ENCODE measurements at places on chromosomes 6 and 20. TPM values are rescaled to one million over a fixed set of nuclear protein-coding genes. Genes with fewer than 3 reads are reported as not detected.

- no peaks in the 10 kb centered on the region for H3K27me3 ChIP-seq
- no peak for DNase-seq
- no peak overlapping the region for H3K27ac ChIP-seq
- no peaks in the 10 kb centered on the region for H3K36me3 ChIP-seq
Measured at GRCh38 chr6:16969699-16970655, 131.9 kb upstream of the STMND1 start.

GRCh38 chr6:166530211-166531095 is 56.0 kb downstream of the RAMACL start:
- H3K36me3 ChIP-seq: peaks cover 77% of the 10 kb centered on the region
- H3K4me3 ChIP-seq: no peak overlapping the region
- no peak for DNase-seq

GRCh38 chr20:986733-987355 is 15.3 kb downstream of the RSPO4 start:
- DNase-seq: no peak
- no peaks in the 10 kb centered on the region for H3K36me3 ChIP-seq
- peaks cover 10% of the 10 kb centered on the region for H3K4me1 ChIP-seq
- H3K27me3 ChIP-seq: no peaks in the 10 kb centered on the region
- H3K27ac ChIP-seq: no peak overlapping the region

DNA sequence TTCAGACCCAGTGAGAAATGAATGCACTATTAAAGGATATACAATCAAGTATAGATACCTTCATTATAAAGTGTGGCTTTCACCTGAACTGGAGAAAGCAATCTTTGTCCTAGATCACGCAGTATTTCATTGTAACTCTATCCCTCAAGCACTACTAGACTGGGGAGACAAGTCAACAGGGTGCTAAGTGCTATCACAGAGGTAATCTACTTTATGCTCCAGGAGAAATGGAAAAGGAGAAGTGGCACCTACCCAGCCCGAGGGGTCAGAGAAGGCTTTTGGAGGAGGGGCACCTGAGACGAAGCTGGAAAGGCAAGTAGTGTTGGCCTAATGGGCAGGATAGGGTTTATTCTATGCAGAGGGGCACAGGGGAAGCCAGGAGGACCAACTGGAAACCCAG is 17.1 kb downstream of the ZHX3 start:
- no peak overlapping the region for H3K27ac ChIP-seq
- no peak for DNase-seq

GRCh38 chr6:145323646-145324045 is 411.7 kb downstream of the EPM2A start:
- no peak for DNase-seq
- H3K27me3 ChIP-seq: no peaks in the 10 kb centered on the region
- H3K4me3 ChIP-seq: no peak overlapping the region
- H3K4me1 ChIP-seq: no peaks in the 10 kb centered on the region
- H3K27ac ChIP-seq: no peak overlapping the region
- H3K36me3 ChIP-seq: no peaks in the 10 kb centered on the region

CALHM6 gene
- 2.7 TPM for total RNA-seq

VWA7 gene
- total RNA-seq: 7.2 TPM

DHX16 gene
- total RNA-seq: 28.1 TPM

Measured in upper lobe of left lung (tissue), 6 donors.